ENCODE measurements at places on chromosomes 12 and 14.

GRCh38 chr12:46214668-46215436 lies 54.0 kb downstream of the SLC38A1 start:
- peak; percentile 50 for DNase-seq

- DNase-seq: no peak
Observed at GRCh38 chr14:57290751-57291150, 22.0 kb downstream of the AP5M1 start.

DNA sequence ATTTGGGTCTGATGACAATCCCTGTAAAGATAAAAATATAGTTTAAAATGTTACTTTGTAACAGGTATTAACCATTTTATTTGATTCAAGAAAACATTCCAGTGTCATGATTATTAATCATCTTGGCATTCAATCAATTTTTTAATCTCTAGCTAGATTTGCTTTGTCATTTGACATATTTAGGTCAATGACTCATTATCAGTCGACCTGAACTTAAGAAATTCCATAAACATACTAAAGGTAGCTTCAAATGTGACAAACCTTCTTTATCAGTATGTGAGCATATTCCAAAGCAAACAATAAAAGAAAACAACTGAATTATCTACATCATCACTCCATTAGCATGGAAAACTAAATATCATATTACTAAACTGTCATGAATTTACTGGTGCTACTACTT lies 50.8 kb upstream of the CDKL1 start:
- no peak for DNase-seq

DNA sequence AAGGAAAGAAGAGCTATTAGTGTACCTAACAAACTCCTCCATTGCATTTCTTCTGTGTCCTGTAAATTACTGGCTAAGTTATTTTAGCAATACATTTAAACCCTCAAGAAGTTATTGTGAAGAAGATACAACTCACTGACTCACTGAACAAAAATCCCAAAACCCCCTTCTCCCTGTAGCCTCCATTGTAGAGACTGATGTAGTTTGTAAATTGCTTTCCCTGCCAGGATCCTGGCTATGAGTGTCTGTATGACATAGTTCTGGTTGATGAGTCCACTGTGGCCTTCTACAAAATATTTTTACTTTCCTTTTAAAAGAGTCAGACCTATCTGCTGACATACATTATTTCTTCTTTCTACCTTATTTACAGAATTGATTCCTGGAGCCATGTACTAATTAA lies 155.6 kb downstream of the SLC6A15 start:
- no peak for DNase-seq

DNA sequence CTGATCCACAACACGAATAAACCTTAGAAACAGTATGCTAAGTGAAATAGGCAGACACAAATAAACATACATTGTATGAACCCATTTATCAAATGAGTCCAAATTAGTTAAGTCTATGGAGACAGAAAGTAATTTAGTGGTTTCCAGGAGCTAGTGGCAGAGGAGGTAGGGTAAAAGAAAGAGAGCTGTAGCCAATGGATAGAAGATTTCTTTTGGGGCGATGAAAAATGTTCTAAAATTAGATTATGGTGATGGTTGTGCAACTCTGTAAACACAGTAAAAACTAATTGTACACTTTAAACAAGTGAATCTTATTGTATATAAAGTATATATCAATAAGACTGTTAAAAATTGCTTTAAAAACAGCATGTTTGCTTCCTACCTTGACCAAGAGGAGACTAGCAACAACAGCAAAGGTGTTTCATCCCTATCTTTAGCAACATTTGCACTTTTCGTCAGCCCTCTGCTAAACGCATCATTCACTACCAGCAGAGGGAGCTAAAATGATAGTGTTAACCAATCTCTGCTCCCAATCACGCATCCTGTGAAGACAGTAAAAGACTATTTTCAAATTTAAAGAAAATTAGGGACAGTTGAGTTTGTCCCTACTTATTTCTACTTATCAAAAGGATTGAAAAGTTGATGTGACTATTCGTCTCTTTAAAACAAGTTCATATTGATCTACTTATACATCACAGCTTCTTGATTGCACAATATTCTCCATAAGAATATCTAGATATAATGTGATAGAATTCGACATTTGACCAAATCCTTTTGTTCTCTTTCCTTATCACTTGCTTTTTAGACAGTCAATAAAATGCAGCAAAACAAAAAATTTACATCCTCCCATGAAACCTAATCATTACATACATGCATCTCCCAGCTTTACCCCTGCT lies 24.0 kb upstream of the LGR5 start:
- peak; percentile 79 for DNase-seq

DNA sequence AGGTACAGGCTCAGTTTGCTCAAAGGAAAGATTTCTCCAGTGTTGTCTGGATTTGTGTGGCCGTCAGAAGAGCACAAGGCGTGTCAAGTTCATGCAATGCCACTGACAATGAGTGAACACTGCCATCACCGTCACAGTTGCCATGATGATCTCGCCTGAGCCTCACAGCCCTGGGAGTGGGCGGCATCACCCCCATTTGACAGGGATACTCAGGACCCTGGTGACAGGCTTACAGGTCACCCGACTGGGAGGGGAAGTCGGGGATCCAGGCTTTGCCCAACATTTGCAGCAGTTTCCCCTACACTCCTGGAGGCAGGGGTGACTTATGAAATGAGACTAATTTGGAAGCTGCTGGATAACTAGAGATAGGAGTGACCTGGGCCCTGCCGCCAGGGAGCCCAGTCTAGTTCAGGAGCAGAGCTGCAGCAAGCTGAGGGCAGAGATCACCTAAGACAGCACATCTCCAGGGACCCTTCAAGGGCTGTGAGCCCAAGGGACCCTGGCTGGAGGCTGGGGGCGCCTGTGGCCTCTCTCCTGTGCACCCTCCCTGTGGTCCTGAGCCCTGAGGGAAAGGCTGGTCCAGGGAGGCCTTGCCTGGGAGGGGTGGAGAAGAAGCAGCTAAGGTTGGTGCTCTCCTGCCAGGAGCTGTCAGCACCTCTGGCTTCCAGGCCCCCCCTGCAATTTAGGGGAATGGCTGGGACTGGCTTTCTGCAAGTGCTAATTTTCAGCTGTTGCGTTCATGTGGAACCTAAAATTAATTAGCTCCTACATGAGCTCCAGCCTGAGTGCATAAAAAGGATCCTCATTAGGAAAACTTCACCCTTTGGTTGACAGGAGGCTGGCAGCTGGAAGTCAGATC lies 32.4 kb upstream of the BEGAIN start:
- peak; percentile 90 for DNase-seq

- no peak for DNase-seq
Observed at GRCh38 chr12:131493068-131493826, 217.6 kb upstream of the SFSWAP start.

DNA sequence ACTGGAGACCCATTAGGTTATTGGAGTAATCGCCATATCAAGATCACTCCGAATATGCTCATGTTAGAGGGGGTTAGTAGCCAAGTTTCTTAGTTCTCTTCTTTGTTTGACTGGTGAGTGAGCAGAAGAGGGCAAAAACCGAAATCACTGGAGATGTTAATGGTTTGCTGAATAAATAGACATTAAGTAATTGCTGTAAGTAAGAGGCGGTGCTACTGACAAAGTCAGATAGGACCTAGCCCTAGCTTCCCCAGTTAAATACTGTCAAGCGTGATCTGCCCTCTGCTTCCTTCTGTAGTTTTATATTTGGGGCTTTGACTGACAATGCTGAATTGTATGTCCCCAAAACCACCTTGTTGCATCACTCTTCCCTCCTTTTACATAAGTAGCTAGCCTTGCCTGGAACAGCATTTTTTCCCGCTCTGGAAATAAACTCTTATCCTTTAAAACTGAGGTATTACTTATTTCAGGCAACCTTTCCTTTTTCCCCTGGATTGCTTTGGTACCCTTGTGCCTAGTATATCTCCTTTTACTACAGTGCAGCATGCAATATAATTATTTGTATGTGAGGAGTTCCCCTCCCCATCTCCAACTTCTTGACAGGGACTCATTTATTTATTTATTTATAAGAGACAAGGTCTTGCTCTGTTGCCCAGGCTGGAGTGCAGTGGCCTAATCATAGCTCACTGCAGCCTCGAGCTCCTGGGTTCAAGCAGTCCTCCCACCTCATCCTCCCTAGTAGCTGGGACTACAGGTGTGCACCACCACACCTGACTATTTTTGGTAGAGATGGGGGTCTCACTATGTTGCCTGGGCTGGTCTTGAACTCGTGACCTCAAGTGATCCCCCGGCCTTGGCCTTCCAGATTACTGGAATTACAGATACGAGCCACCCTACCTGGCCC lies 1.4 kb downstream of the SNRPF start:
- peak; percentile 29 for DNase-seq
